ENCODE measurements at places on chromosomes 4 and X. TPM values are rescaled to one million over a fixed set of nuclear protein-coding genes. Genes with fewer than 3 reads are reported as not detected.

Gene LGI2
- 1.8 TPM for total RNA-seq

DNA sequence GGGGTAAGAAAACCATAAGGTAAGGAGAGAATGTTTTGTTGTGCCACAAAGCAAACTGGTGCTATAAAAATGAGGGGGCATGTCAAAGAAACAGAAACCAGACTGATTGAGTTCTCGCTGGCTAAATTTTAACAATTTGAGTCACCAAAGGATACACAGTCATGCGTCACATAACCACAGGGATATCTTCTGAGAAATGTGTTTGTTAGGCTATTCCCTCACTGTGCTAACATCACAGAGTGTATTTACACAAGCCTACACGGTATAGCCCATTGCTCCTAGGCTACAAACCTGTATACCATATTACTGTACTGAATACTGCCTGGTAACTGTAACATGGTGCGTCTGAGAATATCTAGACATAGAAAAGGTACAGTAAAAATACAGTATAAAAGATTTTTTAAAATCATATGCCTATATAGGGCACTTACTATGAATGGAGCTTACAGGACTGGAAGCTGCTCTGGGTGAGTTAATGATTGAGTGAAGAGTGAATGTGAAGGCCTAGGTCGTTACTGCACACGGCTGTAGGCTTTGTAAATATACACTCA, 50.1 kb downstream of the FBXW7 start:
- H3K27ac ChIP-seq, result no peak overlapping the region
- H3K27me3 ChIP-seq, result no peaks in the 10 kb centered on the region
- no peaks in the 10 kb centered on the region for H3K36me3 ChIP-seq
- no peak overlapping the region for H3K4me3 ChIP-seq

GRCh38 chr4:165418073-165418472, 39.3 kb downstream of the CPE start:
- H3K27ac ChIP-seq, result peak overlapping the region; percentile 9
- H3K4me1 ChIP-seq, result no peaks in the 10 kb centered on the region
- H3K27me3 ChIP-seq, result no peaks in the 10 kb centered on the region
- no peak overlapping the region for H3K4me3 ChIP-seq
- H3K36me3 ChIP-seq, result no peaks in the 10 kb centered on the region
- DNase-seq, result no peak

GRCh38 chr4:44726038-44726871, at the start of gene GNPDA2:
Gene GNPDA2 (minus strand): TSS chr4:44726556. CDS start chr4:44722207, 4,349 bp downstream.
- peak within 1 kb of the TSS; percentile 86 for H3K27ac ChIP-seq
- H3K36me3 ChIP-seq, result no peaks in the 10 kb centered on the region
- peak; percentile 94 for DNase-seq
- peak within 1 kb of the TSS; percentile 79 for H3K4me3 ChIP-seq
- peaks cover 11% of the 10 kb centered on the region for H3K4me1 ChIP-seq
- H3K27me3 ChIP-seq, result no peaks in the 10 kb centered on the region

- peak; percentile 85 for DNase-seq
- H3K27me3 ChIP-seq, result no peaks in the 10 kb centered on the region
- H3K36me3 ChIP-seq, result no peaks in the 10 kb centered on the region
- peak overlapping the region; percentile 72 for H3K27ac ChIP-seq
- H3K4me1 ChIP-seq, result peaks cover 7% of the 10 kb centered on the region
- H3K4me3 ChIP-seq, result no peak overlapping the region
Observed at GRCh38 chr4:7842384-7843279, 97.0 kb downstream of the AFAP1 start.

Gene NEIL3
- 2.0 TPM for total RNA-seq

DNA sequence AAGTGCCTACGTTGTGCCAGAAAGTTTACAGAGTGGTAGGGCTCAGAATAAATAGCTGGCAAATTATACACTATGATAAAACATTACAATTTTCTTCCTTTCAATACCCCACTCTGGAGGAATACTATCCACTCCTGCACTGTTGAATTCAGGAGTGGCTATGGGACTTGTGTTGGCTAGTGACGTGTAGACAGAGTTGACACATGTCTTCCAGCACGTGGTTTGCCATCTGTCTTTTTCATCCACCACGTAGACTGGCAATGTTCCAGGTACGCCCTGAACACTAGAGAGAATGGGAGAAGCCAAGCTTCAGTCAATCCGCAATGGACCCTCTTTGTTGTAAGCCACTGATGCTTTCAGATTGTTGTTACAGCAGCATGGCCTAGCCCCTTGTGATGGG, 168.8 kb upstream of the RBPJ start:
- H3K36me3 ChIP-seq, result no peaks in the 10 kb centered on the region
- H3K4me3 ChIP-seq, result no peak overlapping the region
- DNase-seq, result no peak
- no peaks in the 10 kb centered on the region for H3K4me1 ChIP-seq
- no peak overlapping the region for H3K27ac ChIP-seq
- no peaks in the 10 kb centered on the region for H3K27me3 ChIP-seq

Gene CT45A10
- total RNA-seq, result not detected

- H3K4me1 ChIP-seq, result no peaks in the 10 kb centered on the region
- no peak overlapping the region for H3K4me3 ChIP-seq
- no peak for DNase-seq
- no peak overlapping the region for H3K27ac ChIP-seq
Observed at GRCh38 chrX:67939270-67939669, 395.4 kb downstream of the AR start.

Gene ENPEP
- 5.3 TPM for total RNA-seq

- peaks cover 9% of the 10 kb centered on the region for H3K4me1 ChIP-seq
- no peak for DNase-seq
- no peak overlapping the region for H3K27ac ChIP-seq
- H3K4me3 ChIP-seq, result no peak overlapping the region
- H3K27me3 ChIP-seq, result no peaks in the 10 kb centered on the region
Observed at GRCh38 chr4:73612032-73612431, 8.2 kb downstream of the RASSF6 start.

DNA sequence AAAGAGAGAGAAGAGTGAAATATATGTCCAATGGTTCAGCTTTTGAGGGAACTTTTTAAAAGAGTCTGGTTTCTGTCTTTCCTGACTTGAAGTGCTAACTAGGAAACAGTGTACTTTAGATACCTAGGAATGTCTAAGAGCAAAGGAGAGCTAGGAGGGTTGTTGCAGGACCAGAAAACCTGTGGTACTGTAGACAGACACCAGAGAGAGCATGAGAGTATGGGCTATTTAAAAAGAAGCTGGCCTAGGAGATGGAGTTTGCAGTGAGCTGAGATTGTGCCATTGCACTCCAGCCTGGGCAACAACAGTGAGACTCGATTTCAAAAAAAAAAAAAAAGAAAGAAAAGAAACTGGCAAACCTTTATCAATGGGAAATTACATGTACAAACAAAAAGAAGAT, 223.9 kb downstream of the FAT4 start:
- no peak overlapping the region for H3K4me3 ChIP-seq
- H3K27me3 ChIP-seq, result no peaks in the 10 kb centered on the region
- H3K4me1 ChIP-seq, result no peaks in the 10 kb centered on the region
- H3K27ac ChIP-seq, result no peak overlapping the region
- no peak for DNase-seq

GRCh38 chr4:39544580-39545315, 17.5 kb upstream of the UGDH start:
- no peaks in the 10 kb centered on the region for H3K27me3 ChIP-seq
- no peak overlapping the region for H3K27ac ChIP-seq
- H3K4me3 ChIP-seq, result no peak overlapping the region
- H3K4me1 ChIP-seq, result no peaks in the 10 kb centered on the region
- peak; percentile 39 for DNase-seq

DNA sequence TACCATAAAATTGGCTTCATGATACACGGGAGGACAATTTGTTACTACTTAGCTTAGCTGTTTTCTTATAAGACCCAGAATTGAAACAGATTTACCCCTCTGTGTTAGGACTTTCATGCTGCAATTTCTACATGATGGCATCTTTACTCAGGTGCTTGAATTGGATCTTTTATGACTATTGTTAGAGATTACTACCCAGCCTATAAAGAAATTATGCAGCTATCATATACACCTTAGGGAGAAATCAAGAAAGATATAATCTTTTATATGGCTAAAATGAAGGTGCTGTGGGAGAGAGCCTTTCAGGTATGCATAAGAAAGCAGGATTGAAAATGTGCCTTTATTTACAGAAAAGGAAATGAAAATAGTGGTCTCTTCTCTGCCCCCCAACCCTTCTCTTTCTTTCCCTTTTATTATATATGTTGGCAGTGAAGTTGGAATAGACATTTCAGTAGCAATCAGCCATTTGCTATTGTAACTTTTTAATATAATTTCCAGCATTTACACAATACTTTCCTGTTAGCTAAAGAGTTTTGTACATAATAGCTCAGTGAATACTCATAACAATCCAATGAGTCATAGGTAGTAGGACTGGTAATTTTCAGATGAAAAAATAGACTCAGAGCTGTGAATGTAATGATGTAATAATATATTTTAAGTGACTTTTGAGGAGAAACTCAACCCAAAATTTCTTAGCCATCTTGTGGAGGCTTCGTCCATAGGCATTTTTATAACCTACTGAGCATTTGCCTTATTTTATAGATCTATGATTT, 311.8 kb downstream of the ADGRL3 start:
- H3K4me1 ChIP-seq, result no peaks in the 10 kb centered on the region
- no peak overlapping the region for H3K27ac ChIP-seq
- no peaks in the 10 kb centered on the region for H3K27me3 ChIP-seq
- DNase-seq, result no peak
- no peaks in the 10 kb centered on the region for H3K36me3 ChIP-seq

GRCh38 chr4:152104356-152104755, 343.5 kb upstream of the GATB start:
- H3K27ac ChIP-seq, result no peak overlapping the region
- peaks cover 2% of the 10 kb centered on the region for H3K4me1 ChIP-seq
- H3K36me3 ChIP-seq, result no peaks in the 10 kb centered on the region
- H3K27me3 ChIP-seq, result no peaks in the 10 kb centered on the region
- DNase-seq, result no peak

Gene SPARCL1
- total RNA-seq, result 294 TPM

Gene CC2D2A
- total RNA-seq, result 37.0 TPM

GRCh38 chrX:139905743-139906142, 27.1 kb downstream of the ATP11C start:
- H3K4me1 ChIP-seq, result peaks cover 2% of the 10 kb centered on the region
- DNase-seq, result no peak
- H3K27me3 ChIP-seq, result no peaks in the 10 kb centered on the region
- H3K27ac ChIP-seq, result no peak overlapping the region

GRCh38 chr4:53730031-53730805, 138.9 kb upstream of the LNX1 start:
- no peak overlapping the region for H3K4me3 ChIP-seq
- H3K27ac ChIP-seq, result no peak overlapping the region
- H3K4me1 ChIP-seq, result no peaks in the 10 kb centered on the region
- no peaks in the 10 kb centered on the region for H3K27me3 ChIP-seq

GRCh38 chr4:78863254-78863869, 75.9 kb downstream of the PAQR3 start:
- no peak overlapping the region for H3K27ac ChIP-seq
- H3K4me3 ChIP-seq, result no peak overlapping the region
- no peak for DNase-seq
- H3K36me3 ChIP-seq, result peaks cover 14% of the 10 kb centered on the region
- no peaks in the 10 kb centered on the region for H3K27me3 ChIP-seq

Gene CSAG2
- total RNA-seq, result not detected

DNA sequence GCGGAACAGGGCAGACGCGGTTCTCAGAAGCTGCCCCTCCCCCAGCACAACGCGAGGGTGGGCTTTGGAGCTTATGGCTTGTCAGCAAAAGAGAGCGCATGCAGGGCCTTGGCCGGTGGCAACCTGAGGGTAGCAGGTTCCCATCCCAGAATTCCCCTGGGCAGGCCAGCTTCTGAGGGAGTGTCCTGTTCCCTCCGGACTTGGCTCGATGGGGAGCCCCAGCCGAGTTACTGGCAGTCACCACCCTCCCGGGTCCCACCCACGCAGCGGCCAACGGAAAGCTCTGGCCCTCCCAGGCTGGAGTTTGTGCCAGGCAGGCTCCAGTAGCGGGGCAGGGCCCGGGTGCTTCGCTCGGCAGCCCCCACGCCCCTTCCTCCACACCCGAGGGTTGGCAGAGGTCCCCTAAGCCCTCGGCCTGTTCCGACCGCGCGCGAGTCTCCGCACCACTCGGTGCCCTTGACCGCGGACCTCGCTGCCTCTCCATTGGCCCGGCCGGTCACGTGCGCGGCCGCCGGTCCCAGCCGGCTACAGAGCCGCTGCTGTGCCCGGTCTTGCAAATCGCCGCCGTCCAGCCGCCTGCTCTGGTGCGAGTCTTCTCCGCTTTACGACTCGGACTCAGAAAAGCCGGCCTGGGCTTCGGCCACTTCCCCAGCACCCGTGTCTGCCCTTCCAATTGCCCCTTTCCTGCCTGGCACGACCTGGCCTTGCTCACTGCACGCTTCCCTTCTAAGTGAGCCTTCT, 20.9 kb upstream of the MTM1 start:
- DNase-seq, result peak; percentile 68
- no peak overlapping the region for H3K4me3 ChIP-seq
- H3K27me3 ChIP-seq, result no peaks in the 10 kb centered on the region
- H3K4me1 ChIP-seq, result peaks cover 13% of the 10 kb centered on the region
- peak overlapping the region; percentile 42 for H3K27ac ChIP-seq

GRCh38 chr4:26030260-26030667, 116.2 kb downstream of the SMIM20 start:
- peaks cover 20% of the 10 kb centered on the region for H3K4me1 ChIP-seq
- no peak overlapping the region for H3K27ac ChIP-seq
- H3K4me3 ChIP-seq, result no peak overlapping the region
- H3K36me3 ChIP-seq, result no peaks in the 10 kb centered on the region

GRCh38 chr4:162535121-162535520, 371.3 kb upstream of the FSTL5 start:
- H3K36me3 ChIP-seq, result no peaks in the 10 kb centered on the region
- no peaks in the 10 kb centered on the region for H3K27me3 ChIP-seq
- no peak for DNase-seq
- no peak overlapping the region for H3K4me3 ChIP-seq
- no peak overlapping the region for H3K27ac ChIP-seq

Gene MAGEA11
- not detected for total RNA-seq

Gene NUP54
- 26.5 TPM for total RNA-seq

Gene RPL34
- total RNA-seq, result 1,030 TPM

DNA sequence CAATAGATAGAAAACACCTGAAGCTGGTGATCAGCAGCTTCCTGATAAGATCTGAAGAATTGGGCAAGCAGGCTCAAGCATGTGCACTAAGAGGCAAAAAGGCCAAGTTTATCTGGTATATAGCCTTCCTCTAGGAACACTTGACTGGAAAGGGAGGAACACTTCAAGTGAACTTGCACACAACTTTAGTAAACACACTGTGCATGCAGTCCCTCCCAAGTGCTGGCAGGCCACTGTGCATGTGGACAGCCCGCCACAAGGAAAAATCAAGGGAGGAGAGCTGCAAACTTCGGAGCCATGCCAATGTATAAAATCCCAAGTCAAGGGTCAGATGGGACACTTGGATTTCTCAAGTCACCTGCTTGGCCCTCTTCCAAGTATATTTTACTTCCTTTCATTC, 645.8 kb upstream of the NDST4 start:
- H3K4me1 ChIP-seq, result no peaks in the 10 kb centered on the region
- no peaks in the 10 kb centered on the region for H3K27me3 ChIP-seq
- H3K4me3 ChIP-seq, result no peak overlapping the region
- H3K27ac ChIP-seq, result no peak overlapping the region
- no peaks in the 10 kb centered on the region for H3K36me3 ChIP-seq

- DNase-seq, result no peak
- no peak overlapping the region for H3K27ac ChIP-seq
- H3K27me3 ChIP-seq, result no peaks in the 10 kb centered on the region
- H3K36me3 ChIP-seq, result no peaks in the 10 kb centered on the region
Observed at GRCh38 chrX:149060921-149061320, 444.2 kb downstream of the IDS start.

Gene MAGEC2
- total RNA-seq, result not detected
